ENCODE measurements at places on chromosomes 4 and X.

DNA sequence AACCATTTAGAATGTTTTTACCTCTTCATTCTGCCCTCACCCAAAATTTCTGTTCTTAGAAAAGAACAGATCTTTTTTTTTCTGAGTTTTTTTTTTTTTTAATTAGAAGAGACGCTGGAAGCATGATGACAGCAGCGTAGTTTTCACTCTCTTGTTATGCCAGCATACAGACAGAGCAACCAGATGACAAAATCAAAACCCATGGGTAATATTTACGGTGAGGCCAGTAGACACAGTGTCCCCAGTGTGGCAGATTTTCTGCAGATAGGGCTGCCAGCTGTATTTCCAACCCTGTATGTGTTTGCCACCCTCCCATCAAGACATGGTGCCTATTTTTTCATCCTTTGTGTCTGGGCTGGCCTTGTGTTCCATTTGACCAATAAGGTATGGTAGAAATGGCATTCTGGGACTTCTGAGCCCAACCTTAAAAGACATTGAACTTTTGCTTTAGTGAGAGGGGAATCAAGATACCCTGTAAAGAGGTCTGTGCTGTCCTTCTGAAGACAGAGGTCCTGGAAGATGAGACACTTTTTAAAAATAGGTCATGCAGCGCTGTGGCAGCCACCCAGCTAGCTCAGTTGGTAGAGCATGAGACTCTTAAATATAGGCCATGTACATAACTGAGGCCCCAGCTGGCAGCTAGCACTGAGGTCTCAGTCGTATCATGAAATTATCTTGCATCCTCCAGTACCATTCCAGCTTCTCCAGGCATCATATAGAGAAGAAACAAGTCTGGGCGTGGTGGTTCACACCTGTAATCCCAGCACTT, 6.7 kb upstream of the ZNF41 start:
- no peak for DNase-seq

- DNase-seq, result no peak
These were observed 85.7 kb upstream of the MTM1 start for GRCh38 chrX:150482537-150483206.

DNA sequence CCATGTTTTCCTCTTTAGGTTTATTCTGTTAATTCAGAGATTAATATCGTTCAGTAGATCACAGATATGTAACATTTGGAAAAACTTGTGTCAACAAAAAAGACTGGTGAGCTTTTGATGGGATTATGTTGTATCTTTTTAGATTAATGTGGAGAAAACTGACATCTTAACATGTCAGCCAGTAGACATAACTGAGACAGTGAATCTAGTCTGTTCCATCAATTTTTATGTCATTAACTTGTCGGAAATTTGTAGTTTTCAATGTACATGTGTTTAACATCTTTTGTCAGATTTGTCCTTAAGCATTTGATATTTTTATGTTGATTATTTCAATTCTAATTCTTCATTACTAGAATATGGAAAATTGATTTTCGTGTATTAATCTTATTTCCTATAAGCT, 42.0 kb downstream of the APELA start:
- DNase-seq, result no peak

DNA sequence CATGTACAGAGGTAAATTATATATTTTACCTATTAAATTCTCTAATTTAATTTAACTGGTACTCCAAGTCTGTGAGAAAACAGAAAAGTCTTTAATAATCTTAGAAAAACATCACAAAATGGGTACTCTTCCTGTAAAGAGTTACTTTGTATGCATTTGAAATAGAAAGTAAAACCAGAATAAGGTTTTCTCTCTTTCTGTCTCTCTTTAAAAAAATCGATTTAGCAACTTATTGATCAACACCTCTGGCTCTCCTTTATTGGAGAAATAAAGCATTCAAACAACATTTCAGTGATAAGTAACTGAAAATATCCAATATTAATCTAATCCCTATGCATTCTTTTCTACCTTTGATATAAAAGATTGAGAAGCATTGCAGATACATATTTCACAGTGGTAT, 27.4 kb downstream of the ATOH1 start:
- no peak for DNase-seq

GRCh38 chrX:63747331-63747730, 37.7 kb downstream of the ARHGEF9 start:
- no peak for DNase-seq

GRCh38 chr4:52680381-52680780, 21.3 kb upstream of the USP46 start:
- no peak for DNase-seq

DNA sequence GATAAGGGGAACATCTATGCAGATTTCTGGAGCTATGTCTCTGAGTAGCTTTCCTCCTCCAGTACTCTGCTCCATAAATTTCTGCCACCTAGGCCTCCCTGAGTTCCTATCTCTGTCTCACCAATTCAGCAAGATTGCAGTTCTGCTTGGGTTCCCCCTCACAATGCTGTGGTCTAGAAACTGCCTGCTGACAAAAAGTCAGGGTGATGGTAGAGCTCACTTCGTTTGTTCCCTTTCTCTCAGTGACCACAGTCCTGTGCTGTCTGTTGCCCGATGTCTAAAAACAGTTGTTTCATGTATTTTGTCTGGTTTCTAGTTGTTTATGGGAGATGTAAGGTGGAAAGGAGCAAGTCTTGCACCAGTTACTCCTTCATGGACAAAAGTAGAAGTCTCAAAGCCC, 41.1 kb downstream of the AMMECR1 start:
- DNase-seq, result no peak

DNA sequence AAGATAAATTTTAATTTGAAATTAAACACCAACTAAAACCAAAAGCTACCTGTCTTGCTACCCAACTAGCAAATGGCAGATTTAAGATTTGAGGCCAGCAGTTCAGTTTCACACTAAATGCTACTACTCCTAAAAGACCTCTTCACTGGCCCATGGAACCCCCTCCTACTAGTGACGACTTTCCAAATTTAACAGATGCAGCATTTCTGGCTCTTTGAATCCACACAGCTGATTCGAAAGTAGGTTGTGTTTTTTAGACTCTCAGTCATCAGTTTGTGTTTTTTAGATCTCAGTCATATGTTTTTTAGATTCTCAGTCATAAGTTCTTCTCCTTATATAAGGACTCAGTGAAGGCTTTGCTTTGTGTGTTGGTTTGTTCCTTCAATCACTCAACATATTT, 11.1 kb upstream of the CC2D2A start:
- no peak for DNase-seq

DNA sequence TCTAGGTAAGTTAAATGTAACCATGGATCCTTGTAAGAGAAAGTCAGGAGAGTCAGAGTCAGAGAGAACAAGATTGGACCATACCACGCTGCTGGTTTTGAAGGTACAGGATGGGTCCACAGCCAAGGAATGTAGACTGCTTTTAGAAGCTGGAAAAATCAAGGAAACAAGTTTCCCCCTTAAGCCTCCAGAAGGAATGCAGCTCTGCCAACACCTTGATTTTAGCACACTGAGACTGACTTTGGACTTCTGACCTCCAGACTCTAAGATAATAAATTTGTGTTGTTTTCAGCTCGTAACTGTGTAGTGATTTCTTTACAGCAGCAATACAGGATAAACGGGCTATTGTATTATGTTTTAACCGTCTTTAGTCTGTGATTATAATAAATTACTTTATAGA, 108.0 kb upstream of the USP38 start:
- no peak for DNase-seq

- no peak for DNase-seq
These were observed 23.0 kb downstream of the HMX1 start for GRCh38 chr4:8848507-8849265.

- no peak for DNase-seq
These were observed 395.1 kb downstream of the RAPGEF2 start for GRCh38 chr4:159497936-159498335.

GRCh38 chr4:85243857-85244256, 231.1 kb upstream of the ARHGAP24 start:
- no peak for DNase-seq

DNA sequence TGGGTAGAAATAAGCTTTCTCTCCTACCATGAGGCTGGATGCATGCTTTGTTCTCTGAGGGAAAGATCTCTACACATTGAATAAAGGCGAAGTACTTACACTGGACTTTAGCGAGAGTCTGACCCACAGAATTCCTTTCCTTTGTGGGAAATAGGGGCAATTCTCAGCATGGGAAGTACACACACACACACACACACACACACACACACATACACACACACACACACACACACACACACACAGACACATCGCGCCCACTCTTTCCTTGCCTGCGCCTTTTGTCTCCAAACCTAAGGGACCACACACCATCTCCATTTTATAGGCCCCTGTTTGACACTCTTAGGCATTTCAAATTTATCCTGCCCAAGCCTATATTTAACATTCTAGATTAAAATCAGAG, 83.8 kb downstream of the LUZP4 start:
- DNase-seq, result no peak

DNA sequence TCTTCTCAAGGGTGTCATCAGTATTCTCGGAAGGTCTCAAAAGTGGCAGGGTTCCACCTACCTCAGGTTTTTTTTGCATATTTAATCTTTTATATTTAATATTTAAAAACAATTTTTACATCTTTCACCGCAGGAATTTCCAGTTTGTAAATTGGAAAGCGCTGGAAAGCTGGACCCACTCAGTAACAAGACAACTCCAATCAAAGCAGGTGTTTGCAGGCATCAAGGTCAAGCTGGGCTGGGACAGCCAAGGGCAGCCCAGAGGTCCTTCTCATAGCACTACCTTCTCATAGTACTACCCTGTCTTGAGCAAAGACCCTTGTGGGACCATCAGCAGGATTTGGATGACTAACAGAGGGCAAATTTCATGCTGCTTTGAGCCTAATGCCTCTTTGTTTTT, 160.1 kb downstream of the TET2 start:
- DNase-seq, result no peak

DNA sequence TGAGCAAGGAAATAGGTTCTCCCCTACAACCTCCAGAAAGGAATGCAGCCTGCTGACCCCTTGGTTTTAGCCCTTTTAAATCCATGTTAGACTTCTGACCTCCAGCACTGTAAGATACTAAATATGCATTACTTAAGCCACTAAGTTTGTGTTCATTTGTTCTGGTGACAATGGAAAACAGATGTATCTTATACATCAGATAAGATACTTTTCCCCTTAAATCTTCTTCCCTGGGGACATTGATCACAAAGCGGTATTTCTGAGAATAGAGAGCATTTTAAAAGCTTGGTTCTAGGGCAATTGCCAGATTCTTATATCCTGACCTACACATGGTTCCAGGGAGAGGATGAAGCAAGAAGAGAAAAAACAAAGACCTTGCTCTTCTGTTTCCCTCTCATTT, 6.5 kb upstream of the TMEM184C start:
- DNase-seq, result no peak
